GF-D8 (cell line): ENCODE measurements at places on chromosomes 3 and 15.

- no peak for DNase-seq
These were observed 173.2 kb downstream of the THSD4 start for GRCh38 chr15:71288348-71288955.

GRCh38 chr15:70720228-70721016 is 42.9 kb downstream of the UACA start:
- no peak for DNase-seq

DNA sequence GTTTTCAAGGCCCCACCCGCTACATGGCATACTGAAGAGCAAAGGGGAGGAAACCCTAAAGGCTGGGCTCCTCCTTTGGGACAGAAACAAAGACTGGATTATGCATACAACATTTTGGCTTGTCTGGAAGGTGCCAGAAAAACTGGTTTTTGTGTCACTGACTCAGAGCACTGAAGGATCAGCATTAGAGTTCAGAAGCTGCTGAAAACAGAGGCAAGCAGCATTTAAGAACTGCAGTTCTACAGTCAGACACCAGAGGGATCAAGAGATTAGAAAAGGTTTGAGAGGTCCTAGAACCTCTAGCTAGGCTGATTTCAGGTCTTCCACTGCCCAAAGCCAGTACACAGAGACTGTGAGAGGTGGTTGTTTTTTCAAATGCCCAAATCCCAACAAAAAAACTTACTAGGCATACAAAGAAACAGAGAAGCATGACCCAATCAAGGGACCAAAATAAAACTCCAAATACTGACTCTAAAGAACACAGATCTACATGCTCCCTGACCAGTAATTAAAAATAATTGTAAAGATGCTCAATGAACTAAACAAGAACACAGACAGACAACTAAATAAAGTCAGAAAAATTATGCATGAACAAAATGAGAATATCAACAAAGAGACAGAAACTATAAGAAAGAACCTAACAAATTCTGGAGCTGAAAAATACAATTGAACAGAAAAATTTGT is 91.2 kb downstream of the SENP2 start:
- peak; percentile 38 for DNase-seq

GRCh38 chr3:127074900-127075360 is 92.0 kb downstream of the PLXNA1 start:
- DNase-seq, result peak; percentile 81

GRCh38 chr3:54206874-54207273 is 84.5 kb downstream of the CACNA2D3 start:
- no peak for DNase-seq

DNA sequence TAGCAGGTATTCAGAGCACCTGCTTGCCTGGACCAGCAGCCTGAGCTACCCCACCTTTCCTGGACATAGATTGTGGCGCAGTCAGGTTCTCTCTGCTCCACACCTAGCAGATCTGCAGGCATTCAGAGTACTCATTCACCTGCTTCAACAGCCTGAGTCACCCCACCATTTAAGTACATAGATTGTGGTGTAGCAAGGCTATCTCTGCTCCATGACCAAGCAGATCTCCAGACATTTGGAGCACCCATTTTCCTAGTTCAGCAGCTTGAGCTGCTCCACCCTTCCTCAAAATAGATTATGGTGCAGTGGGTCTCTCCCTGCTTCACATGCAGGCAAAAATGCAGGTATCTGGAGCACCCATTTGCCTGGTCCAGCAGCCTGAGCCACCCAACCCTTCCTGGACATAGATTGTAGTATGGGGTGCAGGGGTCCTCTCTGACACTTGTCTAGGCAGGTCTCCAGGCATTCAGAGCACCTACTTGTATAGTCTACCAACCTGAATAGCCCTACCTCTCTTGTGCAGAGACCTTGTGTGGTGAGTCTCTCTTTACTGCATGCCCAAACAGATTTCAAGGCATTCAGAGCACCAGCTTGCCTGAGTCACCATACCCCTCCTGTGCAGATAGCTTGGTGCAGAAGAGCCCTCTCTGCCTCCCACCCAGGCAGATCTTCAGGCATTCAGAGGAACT is 466.0 kb upstream of the THBS1 start:
- no peak for DNase-seq

DNA sequence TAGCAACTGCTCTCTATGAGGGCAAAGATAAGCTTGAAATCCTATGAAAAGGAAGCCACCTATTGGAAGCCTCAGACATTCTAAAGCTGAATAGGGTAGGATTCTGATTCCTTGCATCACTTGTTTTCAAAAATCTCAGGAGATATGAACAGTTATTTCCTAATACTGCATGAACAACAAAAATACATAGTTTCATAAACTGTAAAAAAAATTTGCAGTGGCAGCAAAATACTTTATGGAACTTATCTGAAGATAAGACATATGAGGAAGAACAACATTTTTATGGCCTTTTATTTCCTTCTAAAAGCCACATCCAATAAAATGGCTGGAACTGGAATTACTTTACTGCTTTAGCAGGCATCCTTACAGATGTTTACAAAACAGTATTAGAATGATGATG is 29.9 kb downstream of the AP3S2 start:
- no peak for DNase-seq

DNA sequence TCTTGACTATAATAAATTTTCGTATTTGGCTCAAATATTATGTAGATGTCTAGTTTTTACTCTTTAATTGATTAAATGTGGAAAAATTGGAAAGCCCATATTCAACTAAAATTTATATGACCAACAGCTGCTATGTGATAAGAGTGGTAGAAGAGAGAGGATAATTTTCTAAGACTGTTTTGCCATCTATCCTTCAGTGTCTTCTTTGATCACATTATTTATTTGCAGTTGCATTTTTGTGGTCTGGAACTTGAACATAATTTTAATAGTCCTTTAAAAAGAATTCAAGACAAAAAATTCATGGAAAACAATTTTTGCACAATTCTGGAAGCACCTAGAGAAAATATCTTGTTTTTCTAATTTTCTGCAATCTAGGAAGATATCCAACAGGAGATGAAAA is 213.3 kb upstream of the THBS1 start:
- no peak for DNase-seq

GRCh38 chr3:171156401-171157010 is 130.0 kb upstream of the SLC2A2 start:
- no peak for DNase-seq

- no peak for DNase-seq
These were observed 187.0 kb downstream of the CDIN1 start for GRCh38 chr15:36766449-36766848.

GRCh38 chr15:68463444-68463843 is 31.5 kb upstream of the ITGA11 start:
- no peak for DNase-seq

- DNase-seq, result no peak
These were observed 96.8 kb upstream of the TPM1 start for GRCh38 chr15:62945760-62946159.

- no peak for DNase-seq
These were observed 21.6 kb upstream of the SPTBN5 start for GRCh38 chr15:41915255-41915994.

DNA sequence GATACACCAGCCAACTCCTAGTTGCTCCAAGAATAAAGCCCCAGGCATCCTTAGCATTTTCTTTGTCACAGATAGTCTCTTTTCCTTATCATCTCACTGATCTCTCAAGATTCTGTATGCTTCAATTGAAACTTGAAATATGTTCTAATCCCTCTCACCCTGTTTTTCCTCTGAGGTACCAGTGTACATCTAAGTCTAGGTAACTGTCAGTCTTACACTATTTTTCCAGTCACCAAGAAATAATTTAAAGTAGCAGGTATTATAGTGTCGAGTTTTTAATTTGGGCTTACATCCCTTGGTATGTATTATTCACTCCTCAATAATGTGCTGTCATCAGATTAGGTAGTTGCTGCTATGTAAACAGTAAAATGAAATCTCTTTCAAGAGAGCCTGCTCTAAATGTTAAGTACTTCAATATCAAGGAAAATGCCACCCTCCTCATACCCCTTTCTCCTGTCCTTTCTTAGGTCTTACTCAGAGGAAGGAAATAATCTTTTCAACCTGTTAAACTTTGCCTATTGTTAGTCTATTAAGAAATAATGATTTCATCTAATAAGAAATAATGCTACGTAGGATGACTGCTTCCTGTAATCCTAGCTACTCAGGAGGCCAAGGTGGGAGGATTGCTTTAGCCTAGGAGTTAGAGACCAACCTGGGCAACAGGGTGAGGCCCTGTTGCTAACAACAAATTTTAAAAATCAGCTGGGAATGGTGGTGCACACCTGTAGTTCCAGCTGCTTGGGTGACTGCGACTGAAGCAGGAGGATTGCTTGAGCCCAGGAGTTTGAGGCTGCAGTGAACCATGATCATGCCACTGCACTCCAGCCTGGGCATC is 39.8 kb downstream of the TSC22D2 start:
- no peak for DNase-seq

- DNase-seq, result no peak
These were observed 585 bp downstream of the CSK start for GRCh38 chr15:74782259-74783071.

DNA sequence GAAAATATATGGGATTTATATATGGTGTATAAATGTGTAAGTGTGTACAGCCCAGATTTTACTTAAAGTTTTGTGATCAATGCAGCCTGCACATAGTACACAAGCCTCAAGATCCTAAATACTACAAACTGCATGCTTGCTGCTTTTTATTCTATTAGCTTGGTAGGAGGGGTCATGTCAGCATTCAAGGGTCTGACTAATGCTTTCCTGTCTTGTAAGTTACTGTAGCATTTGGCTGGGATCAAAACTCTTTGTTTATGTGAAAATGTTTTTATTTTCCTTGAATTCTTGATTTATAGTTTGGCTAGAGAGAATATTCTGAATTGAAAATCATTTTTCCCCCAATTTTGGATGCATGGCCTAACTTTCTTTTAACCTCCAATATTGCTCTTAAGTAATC is 370.9 kb downstream of the NSUN3 start:
- DNase-seq, result no peak

DNA sequence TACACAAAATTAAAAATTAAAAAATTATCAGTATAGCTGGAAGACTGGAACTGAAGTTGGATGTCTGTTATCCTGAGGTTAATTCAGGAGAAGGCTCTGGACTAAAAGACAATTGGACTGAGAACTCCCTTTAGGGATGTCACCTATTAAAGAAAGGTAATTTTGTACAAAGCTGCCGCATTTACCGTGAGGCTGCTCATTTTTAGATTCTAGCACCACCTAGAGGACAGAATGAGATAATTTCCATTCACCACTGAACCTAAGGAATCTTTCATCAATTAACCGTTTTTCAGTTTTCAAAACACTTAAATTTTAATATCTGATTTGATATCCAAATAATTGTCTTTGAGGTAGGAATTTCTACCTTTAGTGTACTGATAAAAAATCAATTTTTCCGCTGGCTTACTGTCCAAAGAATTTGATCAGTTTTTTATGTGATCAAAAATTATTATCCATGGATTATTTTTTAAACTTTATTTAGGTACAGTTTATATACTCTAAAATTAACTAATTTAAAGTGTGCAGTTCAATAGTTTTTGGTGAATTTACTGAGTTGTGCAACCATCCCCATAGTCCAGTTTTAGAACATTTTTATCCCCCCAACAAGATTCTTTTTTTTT is 106.7 kb upstream of the TNIK start:
- no peak for DNase-seq

- DNase-seq, result peak; percentile 94
These were observed 35.3 kb upstream of the B3GNT5 start for GRCh38 chr3:183217548-183218332.

DNA sequence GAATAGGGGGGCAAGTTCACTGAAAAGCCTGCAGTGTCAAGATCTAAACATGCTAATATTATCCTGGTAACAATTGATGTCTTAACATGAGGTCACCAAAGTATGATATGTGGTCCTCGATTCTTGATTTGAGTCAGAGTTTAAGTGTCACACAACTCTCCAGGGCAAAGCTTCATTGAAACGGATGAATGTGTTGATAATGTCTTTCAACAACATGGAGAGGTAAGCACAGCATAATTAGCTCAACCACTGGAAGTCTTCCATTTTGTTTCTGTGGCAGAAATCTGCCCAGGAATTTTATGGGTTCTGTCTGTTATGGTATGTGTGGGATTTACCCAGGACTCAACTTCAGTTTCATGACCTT is 591.5 kb downstream of the ZNF385D start:
- no peak for DNase-seq

DNA sequence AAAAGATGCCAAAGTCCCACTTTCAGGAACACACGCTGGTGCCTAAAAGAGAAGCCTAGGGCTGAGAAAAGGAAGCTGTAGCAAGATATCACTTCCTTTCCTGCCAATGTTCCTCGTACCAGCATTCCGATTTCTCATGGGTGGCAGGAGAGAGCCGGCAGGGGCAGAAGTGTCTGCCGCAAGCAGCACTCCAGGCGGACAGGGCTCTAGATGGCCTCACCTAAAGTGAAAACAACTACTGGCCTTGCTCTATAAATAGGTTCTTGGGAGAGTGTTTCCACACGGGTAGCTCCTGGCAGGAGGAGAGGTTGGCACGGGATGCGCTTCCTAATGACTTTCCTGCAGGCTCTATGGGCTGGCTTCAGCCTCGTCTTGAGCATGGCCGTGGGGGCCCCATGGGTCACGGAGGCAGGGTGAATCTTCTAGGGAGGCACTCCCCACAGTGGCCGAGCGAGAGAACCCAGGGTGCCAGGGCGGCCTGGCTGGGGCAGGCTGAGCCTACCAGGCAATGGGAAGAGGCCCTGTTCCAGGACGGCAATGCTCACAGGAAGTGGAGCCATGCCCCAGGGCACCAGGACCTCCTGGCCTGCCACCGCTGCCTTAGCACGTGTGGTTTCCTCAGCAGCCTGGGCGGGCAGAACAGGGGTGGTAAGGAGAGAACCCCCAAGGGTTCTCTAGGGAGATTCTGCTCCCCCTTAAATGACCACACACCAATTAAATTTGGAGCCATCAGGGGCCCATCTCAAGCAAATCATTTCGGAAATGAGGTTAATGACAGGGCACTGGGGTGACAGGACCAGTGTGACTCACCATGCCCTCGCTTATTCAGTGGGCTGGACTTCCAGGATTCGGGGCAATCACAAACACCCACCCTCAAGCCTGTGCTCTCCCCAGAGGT is 14.6 kb upstream of the DUSP7 start:
- DNase-seq, result no peak

- no peak for DNase-seq
These were observed 116.8 kb downstream of the TPRG1 start for GRCh38 chr3:189288348-189289235.

DNA sequence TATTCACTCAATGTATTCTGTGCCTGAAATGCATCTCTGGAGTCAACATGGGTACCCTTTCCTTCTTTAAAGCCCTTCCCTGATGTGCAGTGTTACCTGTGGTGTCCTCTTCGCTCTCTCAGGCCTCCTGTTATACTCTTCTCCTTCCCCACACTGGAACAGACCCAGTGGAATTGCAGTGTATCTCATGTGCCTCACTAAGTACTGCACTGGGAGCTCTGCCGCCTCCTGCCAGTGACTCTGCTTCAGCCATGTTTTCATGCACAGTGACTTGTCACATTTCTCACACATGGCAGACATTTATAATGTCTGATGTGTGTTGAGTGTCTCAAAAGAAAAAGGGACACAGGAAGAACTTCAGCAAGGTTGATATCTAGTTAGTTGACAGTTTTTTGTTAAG is 191.0 kb downstream of the KLHL25 start:
- no peak for DNase-seq

DNA sequence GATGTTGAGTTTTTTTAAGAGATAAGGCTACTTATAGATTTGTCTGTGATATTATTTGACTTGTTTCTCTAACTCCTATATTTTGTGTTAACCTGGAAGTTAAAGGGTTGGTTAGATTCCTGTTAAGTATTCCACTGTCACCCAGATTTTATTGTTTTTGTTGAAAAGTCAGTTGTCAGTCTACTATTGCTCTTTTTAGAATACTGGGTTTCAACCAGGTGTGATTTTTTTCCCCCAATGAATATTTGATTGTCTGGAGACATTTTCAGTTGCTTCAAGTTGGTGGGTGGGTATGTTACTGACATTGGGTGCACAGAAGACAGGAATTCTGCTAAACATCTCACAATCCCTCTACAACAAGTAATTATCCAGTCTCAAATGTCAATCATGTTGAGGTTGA is 43.8 kb upstream of the GPR149 start:
- DNase-seq, result no peak
